ENCODE measurements at places on chromosomes 12 and 14. TPM values are rescaled to one million over a fixed set of nuclear protein-coding genes. Genes with fewer than 3 reads are reported as not detected.

DNA sequence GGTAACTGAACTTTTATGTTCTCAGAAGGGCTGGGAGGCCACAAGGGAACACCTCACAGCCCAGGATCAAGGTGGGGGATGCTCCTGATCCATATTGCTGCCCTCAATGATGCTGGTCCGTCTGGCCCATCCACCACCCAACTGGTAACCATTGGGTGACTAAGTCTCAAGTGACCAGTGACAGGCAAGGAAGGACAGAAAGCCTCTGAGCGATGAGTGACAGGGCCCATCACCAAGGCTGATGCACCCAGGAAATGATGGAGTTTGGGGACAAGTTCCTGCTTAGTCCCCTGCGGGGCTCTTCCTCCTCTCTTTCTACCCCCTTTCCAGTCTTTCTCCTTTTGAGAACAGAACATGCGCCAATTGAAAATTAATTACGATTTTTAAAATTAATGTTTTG lies 2.6 kb upstream of the MMP19 start:
- DNase-seq: no peak

- DNase-seq: no peak
Measured at GRCh38 chr12:49928471-49928870, 22.1 kb upstream of the AQP2 start.

- no peak for DNase-seq
Measured at GRCh38 chr14:82342596-82342995, 808.9 kb upstream of the SEL1L start.

- no peak for DNase-seq
Measured at GRCh38 chr14:95137164-95137803, 20.0 kb downstream of the DICER1 start.

DNA sequence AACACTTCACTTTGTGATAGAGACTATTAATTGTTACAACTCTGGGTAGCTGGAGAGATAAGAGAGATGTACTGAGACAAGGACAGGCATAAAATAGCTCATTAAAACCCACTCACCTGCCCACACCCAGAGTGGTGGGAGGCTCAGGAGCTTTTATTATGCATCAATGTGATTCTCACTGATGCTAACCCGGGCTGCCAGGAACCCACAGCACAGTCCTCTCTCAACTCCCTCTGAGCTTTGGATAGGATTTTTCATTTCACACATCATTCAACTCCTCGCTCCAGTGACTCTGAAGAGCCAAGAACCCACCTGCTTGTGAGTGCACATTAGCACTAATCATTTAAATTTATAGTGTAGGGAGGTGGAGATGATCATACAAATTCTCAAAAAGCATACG lies 827.9 kb downstream of the FLRT2 start:
- DNase-seq: no peak

GRCh38 chr12:93886533-93887511 lies 209.6 kb downstream of the CRADD start:
- no peak for DNase-seq

- DNase-seq: no peak
Measured at GRCh38 chr12:87020071-87020470, 763.9 kb upstream of the MGAT4C start.

- no peak for DNase-seq
Measured at GRCh38 chr12:101612160-101612916, 17.6 kb downstream of the MYBPC1 start.

GRCh38 chr12:125389061-125389697 lies 323.9 kb downstream of the AACS start:
- DNase-seq: no peak

The PTGDR gene
- not detected for total RNA-seq

The LHX5 gene
- not detected for total RNA-seq
